ENCODE measurements at places on chromosomes 3 and 15. TPM values are rescaled to one million over a fixed set of nuclear protein-coding genes. Genes with fewer than 3 reads are reported as not detected.

The VWA5B2 gene
- total RNA-seq = 13.8 TPM

The ANKRD63 gene
- 3.1 TPM for total RNA-seq

The LARP6 gene
- total RNA-seq = 57.1 TPM

The CTXN2 gene
- total RNA-seq = 0.25 TPM

The IQCH gene
- 23.5 TPM for total RNA-seq

The GOLGA8B gene
- total RNA-seq = 364 TPM

The CPN2 gene
- 1.4 TPM for total RNA-seq

The MRPL46 gene
- total RNA-seq = 38.4 TPM

The AADACL2 gene
- total RNA-seq = not detected

The ANKUB1 gene
- total RNA-seq = 0.56 TPM

The IL5RA gene
- 0.43 TPM for total RNA-seq

The KLHL25 gene
- total RNA-seq = 50.1 TPM

The ALDH1A2 gene
- 71.2 TPM for total RNA-seq

The ZNF662 gene
- 23.5 TPM for total RNA-seq

The GOLGA6D gene
- 13.1 TPM for total RNA-seq

The SNRK gene
- 37.4 TPM for total RNA-seq

The INSYN1 gene
- total RNA-seq = 8.9 TPM

The CSPG4 gene
- 5.2 TPM for total RNA-seq

The TRPM7 gene
- 53.1 TPM for total RNA-seq

The TRAT1 gene
- total RNA-seq = not detected

The CSPG5 gene
- total RNA-seq = 2.4 TPM

The LRRC2 gene
- 0.99 TPM for total RNA-seq

The SHQ1 gene
- total RNA-seq = 21.2 TPM

The GPR15 gene
- not detected for total RNA-seq

The AMIGO3 gene
- total RNA-seq = 14.8 TPM

The LSMEM2 gene
- 3.2 TPM for total RNA-seq

The NCEH1 gene
- total RNA-seq = 3.2 TPM

The GHSR gene
- total RNA-seq = 0.31 TPM

The MYH15 gene
- 2.2 TPM for total RNA-seq
